Naive thymus-derived CD8-positive, alpha-beta T cell (primary cell): ENCODE measurements at places on chromosomes 1 and 21. TPM values are rescaled to one million over a fixed set of nuclear protein-coding genes. Genes with fewer than 3 reads are reported as not detected.

DNA sequence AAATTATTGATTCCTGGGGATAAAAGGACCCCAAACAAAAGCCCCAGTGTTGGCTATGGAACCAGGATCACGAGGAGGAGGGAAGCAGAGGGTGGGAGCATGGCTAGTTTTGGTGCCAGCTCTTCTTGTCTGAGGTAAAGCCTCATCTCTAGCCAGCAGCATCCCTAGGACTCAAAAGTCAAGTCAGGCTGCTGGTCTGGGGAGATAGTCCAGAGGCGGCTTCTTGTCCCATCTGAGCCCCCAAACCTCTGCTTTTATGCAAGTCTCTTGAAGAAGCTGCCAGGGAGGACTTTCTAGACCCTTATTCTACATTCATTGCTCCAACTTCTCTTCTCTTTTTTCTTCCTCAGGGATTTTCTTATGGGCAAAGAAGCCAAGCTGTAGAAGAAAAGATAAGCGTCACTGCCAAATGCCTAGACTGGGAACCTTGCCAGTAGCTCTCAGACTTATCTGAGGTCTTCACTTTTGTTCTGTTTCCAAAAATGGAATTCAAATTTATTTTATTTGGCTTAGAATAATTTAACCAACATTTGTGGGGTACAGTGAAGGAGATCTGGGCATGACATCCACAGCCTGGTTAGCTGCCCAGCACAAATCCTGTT lies 6.9 kb upstream of the ANKRD35 start:
- no peak for DNase-seq

- DNase-seq: no peak
Measured at GRCh38 chr1:155892796-155893195, 18.4 kb downstream of the RIT1 start.

- no peak for DNase-seq
Measured at GRCh38 chr1:223815865-223816264, 29.9 kb downstream of the TP53BP2 start.

DNA sequence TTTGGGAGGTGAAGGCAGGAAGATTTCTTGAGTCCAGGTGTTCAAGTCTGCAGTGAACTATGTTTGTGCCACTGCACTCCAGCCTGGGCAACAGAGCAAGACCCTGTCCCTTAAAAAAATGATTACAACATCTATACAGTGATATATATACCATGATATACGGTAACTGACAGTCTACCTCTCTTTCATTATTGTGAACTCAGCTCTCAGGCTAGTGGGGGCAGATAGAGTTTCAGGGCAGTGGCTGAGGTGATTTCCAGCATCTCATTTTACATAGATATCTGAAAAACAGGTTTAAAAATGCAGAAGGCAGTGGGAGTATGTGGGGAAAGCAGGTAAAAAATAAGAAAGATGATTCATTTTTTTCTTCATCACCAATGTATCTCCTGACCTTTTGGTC lies 8.1 kb upstream of the NTNG1 start:
- DNase-seq: no peak

GRCh38 chr1:16402742-16403141 lies 34.5 kb downstream of the SPATA21 start:
- DNase-seq: no peak

DNA sequence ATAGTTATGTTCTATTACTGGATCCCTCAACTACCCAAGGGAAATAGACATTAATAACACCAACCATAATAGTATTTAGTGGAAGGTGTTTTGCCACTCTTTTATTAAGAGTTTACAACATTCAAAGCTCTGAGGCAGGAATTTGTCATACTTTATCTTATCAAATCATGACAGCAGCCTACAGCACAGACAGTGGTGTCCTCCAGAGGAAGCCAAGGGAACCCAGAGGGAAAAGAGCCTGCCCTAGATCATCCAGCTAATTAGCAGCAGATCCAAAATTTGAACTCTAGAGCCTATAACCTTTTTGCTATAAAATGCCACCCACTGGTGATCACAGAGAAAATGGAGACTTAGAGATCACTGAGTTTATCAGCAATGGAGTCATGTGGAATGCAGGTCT lies 18.2 kb downstream of the VAV3 start:
- DNase-seq: no peak

GRCh38 chr1:241221319-241221718 lies 135.7 kb downstream of the RGS7 start:
- DNase-seq: no peak

The TMPRSS15 gene
- total RNA-seq: not detected
